ENCODE measurements at places on chromosomes 7 and 10.

DNA sequence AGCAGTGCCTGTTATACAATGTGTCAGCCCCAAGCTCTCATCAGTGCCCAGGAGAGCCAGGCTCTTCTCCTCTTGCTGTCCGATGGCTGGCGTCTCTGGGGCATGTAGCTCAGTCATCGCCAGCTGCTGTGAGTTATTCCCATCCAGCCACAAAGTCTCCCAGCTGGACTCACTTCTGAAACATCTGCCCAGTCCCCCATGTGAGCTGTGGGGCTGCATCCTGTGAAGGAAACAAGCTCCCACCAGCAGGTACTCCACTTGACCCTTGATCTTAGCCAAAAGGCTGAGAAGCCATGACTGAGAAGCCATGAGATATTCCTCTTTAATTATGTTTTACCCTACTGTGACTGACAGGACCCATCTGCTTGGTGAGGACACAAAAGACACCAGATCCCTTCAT, 212.7 kb upstream of the IGFBP3 start:
- no peak for DNase-seq

DNA sequence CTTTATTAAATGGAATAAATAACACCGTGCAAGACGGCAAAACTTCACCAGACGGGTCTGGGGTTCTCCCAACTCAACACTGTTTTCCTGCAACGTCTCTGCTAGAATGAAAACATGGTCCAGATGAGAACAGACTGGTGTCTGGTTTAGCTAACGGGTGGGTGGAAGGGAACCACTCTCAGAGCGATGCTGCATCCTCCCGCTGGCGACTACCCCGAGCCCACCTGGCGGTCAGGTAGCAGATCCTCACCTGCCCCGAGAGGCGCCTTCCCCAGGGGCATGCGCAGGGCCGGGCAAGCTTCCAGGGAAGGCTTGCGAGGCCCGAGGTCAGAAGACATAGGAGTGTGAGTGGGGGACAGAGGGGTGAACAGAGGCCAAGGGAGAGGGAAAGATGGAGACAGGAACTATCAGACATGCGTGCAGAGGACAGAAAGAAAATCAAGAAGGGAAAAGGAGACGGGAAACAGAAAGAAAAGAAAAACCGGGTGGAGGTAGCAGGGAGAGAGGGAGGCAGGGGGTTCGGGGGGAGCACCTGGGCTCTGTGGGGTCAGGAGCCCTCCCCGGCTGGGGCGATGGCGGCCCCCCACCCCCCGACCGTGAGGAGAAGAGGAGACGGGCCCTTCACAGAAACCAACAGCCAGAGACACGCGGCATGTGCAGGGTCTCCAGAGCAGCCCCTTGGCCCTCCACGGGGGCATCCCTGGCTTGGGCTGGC, 222.0 kb downstream of the MAD1L1 start:
- DNase-seq: no peak

GRCh38 chr7:46011059-46011458, 90.0 kb upstream of the IGFBP3 start:
- DNase-seq: no peak

- no peak for DNase-seq
Observed at GRCh38 chr10:132265890-132266496, 41.8 kb downstream of the STK32C start.

GRCh38 chr10:16843252-16843870, 26.1 kb upstream of the RSU1 start:
- DNase-seq: peak; percentile 42

- DNase-seq: peak; percentile 31
Observed at GRCh38 chr10:26860102-26860442, 686 bp downstream of the ABI1 start.

DNA sequence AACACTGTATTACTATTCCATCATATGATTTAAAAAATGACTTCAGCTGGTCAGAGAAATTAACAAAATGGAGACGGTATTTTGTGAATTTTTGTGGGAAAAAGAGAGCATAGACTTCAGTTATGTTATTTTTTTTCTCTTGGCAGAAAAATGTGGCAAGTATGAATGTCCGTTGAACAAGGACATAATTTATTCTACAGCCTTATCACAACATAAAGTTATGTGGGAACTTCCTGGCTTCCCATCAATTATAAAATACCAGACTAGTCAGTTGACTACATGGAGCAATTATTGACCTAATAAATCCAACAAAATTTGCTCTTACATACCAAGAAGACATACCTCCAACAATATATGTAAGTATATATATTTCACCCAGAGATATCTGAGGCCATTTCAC, 88.6 kb upstream of the PPP1R3A start:
- no peak for DNase-seq

- no peak for DNase-seq
Observed at GRCh38 chr7:93414574-93414973, 159.9 kb downstream of the CALCR start.

- no peak for DNase-seq
Observed at GRCh38 chr10:48633381-48634197, 28.7 kb upstream of the ARHGAP22 start.

- DNase-seq: no peak
Observed at GRCh38 chr7:20030915-20031362, 186.2 kb downstream of the MACC1 start.

- no peak for DNase-seq
Observed at GRCh38 chr7:10268034-10268433, 705.6 kb upstream of the PHF14 start.

GRCh38 chr7:72754312-72754711, 73.7 kb downstream of the TYW1B start:
- no peak for DNase-seq

DNA sequence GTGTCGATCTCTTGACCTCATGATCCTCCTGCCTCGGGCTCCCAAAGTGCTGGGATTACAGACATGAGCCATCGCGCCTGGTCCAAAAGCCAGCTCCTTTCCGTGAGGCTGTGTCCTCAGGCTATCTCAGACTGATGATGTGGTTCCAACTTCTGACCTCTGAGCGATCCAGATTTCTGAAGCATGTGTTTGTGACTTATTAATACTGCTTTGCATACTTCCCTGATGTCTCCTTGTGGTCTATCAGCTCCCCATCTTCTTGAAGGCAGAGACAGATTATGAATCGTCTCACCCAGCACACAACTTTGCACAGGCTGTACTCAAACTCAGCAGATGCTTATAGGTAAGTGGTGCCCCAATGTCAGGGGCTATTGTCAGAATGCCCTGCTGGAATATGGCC, 2.0 kb upstream of the PLPP4 start:
- DNase-seq: no peak

DNA sequence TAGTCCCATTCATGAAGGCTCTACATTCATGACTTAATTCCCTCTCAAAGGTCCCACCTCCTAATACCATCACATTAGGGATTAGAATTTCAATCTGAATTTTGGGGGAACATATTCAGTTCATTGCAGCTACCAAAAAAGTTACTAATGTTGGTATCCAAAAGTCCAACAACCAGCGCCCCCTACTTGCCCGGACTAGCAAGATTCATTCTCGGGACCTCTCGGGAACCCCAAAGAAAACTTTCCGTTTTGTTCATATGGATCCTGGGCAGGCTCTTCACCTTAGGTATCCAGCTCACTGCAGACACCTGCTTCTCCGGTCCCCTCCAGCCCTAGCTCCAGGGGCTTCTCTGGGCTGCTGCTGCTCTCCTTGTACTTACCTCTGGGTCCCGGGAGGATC, 8.9 kb upstream of the GRK5 start:
- no peak for DNase-seq

DNA sequence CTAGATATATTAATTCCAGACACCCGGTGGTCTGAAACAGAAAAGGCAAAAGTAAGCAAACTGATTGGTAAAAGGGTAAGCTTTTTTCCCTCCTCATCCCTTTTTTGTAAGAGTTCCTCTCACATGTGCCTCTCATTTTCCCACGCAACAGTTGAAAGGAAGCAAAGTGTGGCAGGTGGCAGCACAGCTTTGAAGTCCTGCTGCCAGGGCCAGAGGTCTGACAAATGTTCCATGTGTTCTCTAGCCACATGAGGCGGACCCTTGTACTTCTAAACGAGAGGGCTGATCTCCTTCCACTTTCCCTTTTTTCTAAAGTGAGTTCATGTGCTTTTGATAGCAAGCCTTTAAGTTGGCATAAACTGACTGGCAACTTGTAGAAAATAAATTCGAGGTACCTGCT, 217.5 kb downstream of the POLR1F start:
- no peak for DNase-seq

DNA sequence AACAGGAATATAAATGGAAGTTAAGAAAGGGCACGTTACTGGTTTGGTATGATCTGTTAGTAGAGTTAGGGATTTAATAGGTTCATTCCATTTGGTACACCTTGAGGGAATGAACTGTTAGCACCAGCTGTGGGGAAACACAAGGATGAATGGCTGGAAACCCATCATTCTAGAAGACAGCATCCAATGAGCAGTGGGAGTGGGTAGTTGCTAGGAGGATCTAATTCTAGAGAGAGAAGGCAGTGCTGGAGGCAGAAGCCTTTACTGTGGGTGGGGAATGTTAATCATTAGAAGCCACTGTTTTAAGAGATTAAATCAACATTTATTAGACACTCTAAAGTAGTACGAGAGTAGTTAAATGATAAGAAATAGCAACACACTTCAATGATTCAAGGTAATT, 15.5 kb upstream of the GPR15LG start:
- DNase-seq: no peak

DNA sequence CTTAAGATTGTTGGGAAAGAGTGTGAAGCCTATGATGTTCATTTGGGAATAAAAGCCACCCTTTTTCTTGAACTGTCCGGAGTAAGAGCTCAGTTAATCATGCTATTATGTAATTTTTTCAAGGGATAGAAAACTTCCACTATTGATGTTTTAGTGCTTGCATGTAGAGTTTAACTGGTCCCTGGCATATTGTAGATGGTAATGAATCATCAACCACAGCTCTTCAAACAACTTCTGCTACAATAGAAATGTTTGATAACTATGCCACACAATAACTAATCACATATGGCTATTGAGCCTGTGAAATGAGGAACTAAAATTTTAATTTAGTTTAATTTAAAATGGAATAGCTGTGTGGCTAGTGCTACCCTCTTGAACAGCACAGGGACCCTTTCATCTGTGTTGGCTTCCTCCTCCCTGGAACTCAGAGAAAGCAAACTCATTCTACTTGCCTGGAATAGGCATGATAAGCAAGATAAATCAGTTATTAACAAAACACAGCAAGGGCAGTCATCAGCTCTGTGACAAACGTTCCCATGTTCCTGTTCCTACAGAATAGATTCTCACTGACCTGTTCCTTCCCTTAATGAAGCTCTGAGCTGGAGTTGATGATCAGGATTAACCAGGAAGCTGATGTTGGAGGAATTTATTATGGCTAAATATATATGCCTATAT, 4.9 kb upstream of the SRI start:
- DNase-seq: no peak

DNA sequence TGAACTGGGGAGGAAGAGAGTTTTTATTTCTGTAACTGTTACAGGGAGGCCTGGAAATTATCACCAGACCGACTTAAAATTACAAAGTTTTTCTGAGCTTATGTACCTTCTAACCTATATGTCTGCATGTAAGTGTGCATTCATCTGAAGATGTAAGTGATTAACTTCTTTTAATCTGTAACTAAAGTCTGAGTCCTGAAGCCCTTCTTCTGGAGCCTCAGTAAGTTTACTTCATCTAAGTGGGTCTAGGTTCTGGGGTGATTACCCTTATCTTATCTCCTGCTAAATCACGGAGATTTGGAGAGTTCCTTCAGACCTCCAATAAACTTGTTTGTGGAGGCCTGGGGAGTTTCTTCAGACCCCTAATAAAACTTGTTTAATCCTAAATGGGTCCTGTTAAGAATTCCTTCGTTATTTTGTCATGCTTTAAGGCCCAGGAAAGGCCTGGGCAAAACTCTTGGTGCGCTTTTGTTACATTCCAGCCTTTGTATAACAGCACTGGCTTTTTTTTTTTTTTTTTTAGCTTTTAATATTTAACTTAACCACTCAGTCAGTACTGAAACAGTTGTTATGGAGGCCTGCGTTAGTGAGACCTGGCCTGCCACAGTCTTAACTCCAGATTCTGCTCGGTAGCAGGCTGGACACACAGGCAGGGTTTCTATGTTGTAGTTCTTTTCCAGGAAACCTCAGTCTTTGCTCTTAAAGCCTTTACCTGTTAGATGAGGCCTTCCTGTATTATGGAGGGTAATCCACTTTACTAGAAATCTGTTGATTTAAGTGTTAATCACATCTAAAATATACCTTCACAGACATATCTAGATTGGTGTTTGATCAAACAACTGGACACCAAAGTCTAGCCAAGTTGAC, 33.0 kb downstream of the TPST1 start:
- DNase-seq: no peak

GRCh38 chr10:45354261-45354660, 19.8 kb upstream of the ALOX5 start:
- no peak for DNase-seq

DNA sequence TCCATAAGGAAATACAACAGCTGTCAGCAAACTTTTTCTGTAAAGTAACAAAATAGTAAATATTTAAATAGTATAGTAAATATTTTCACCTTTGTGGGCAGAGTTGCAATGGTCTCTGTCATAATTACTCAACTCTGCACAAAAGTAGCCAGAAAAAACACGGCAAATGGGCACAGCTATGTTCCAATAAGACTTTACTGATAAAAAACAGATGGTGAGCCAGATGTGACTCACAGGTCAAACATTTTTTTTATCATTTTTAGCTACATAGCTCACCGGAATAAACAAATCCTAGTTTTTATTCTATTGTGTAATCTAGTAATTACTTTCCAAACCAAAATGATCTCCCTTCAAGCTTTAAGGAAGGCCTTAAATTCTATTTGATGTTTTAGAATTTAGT, 55.3 kb downstream of the NCAPG2 start:
- DNase-seq: no peak

DNA sequence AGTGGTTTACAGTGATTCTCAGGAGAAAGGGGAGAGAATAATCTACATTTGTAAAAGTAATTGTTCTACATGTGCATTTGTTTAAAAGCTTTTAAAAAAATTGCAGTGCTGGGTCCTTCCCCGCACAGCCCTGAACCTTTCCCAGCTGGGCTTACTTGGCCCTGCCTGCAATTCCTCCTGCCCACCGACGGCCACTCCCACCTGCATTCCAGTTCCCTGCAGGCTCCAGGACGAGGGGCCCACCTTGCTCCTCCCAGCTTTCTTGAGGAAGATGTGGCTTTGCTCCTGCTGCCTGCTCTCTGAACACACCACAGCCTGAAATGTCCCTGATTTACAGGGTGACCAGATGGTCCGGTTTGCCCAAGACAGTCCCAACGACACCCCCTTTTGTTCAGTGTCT, 222.7 kb downstream of the PRPF18 start:
- DNase-seq: no peak

DNA sequence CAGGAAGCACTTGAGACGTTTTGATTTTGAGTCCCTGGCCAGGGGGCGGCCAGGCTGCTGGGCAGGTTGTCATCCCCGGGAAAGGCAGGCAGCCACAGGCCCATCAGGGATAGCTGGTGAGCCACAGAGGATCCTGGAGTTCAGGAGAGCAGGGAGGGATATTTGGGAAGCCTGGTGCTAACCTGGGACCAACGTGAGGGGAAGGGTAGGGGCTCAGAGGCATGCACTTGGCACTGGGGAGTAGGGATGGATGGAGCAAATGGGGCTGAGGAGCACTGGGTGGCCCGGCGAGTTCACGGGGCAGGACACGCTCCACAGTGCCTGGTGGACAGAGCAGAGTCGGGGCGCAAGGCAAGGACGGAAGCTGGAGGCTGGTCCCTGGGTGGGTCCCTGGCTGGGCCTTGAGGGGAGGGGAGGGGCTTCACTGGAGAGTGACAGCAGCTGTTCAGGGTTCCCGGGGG, 30.2 kb downstream of the LRRC27 start:
- DNase-seq: no peak

- DNase-seq: no peak
Observed at GRCh38 chr7:2821842-2822507, 22.1 kb downstream of the GNA12 start.

Data from GDM1 (cell line).